MG63 (cell line): ENCODE measurements at places on chromosomes 1 and 21. TPM values are rescaled to one million over a fixed set of nuclear protein-coding genes. Genes with fewer than 3 reads are reported as not detected.

Gene AZIN2
- total RNA-seq = 2.3 and 3.6 TPM in 2 replicates

Gene FAM20B
- 29.6 and 33.2 TPM in 2 replicates for total RNA-seq

Gene PTPRF
- total RNA-seq = 28.5 and 33.0 TPM in 2 replicates

Gene RIMS3
- total RNA-seq = 0.82 TPM in 1 of 2 replicates, not detected in the other

Gene SYNC
- 50.0 and 51.2 TPM in 2 replicates for total RNA-seq

Gene FCGR1A
- not detected in 2 replicates for total RNA-seq

Gene MPL
- total RNA-seq = not detected in 2 replicates

GRCh38 chr21:36155603-36156338, 853 bp upstream of the DOP1B start:
- DNase-seq = no peak

- peak; percentile 31 for DNase-seq
Observed at GRCh38 chr1:180616439-180616838, 15.4 kb upstream of the XPR1 start.

DNA sequence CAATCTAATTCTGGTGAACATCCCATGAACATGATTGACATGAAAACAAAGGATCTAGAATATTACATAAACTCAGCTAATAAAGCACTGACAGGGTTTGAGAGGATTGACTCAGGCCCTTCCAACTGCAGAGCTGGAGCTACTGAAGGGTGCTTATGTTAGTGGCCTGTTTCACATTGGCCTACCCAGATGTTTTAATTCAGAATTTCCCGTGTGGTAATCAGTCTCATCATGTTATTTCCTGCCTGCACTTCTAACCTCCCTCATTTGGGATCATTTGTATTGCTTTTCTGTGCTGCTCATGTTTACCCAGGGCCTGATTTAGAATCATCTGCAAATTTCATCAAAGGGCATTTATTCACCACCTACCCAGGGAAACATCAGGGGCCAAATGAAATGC, 270.3 kb downstream of the PLPP3 start:
- DNase-seq = no peak

- DNase-seq = no peak
Observed at GRCh38 chr1:64171246-64171645, 32.2 kb upstream of the UBE2U start.

DNA sequence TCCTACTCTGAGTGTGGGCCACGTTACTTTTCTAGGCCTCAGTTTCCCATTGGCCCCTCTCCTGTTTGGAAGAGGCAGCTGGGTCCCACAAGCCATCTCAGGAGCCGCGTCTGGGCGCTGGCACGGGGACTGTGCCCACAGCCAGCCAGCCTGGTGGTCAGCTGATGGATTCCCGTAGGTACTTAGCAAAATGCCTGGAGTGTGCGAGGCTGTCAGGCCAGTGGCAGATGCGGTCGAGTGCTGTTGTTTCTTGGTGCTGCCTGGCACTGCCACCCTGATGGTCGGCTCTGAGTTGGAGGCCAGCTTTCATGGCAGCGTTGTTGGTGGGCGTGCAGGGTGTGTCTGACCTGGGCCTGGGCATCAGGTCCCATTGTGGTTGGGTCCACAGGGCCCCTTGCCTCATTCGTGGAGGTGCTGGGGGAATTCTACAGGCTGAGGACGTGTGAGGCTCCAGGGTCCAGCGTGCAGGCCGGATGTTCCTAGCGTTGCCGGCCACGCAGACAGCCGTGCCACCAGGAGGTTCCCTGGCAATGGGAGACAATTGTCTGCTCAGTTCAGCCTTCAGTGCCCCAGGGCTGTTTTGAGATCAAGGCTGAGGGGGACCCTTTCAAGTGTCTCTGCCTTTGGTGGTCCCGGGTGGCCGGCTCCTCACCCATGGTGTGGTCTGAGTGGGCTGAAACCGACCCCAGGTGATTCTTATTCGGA, 20.9 kb downstream of the SKI start:
- no peak for DNase-seq

GRCh38 chr1:191886977-191887376, 271.3 kb upstream of the RGS18 start:
- no peak for DNase-seq

- peak; percentile 23 for DNase-seq
Observed at GRCh38 chr1:242243472-242243871, 244.6 kb upstream of the MAP1LC3C start.

- DNase-seq = no peak
Observed at GRCh38 chr1:65964123-65964522, 171.4 kb downstream of the PDE4B start.

GRCh38 chr1:56417646-56418045, 161.7 kb downstream of the PLPP3 start:
- no peak for DNase-seq

GRCh38 chr1:33341190-33341589, 20.3 kb upstream of the A3GALT2 start:
- no peak for DNase-seq

DNA sequence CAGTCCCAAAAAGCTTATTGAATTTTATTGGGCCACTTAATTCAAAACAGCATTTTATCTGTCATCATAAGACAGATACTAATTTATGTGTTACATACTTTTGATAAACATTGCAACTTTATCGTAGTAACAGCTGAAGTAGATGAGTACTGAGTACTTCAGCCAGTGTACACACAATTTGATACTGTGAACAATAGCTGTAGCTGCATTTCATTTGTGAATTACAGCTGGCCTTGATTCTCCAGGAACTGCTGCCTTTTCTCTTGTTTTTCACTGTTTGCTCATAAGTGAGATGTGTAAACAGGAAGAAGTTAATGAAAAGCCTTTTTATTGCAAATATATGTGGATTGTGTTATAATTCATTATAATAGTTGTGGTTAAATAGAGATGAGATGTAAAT, 10.2 kb downstream of the UAP1 start:
- no peak for DNase-seq

DNA sequence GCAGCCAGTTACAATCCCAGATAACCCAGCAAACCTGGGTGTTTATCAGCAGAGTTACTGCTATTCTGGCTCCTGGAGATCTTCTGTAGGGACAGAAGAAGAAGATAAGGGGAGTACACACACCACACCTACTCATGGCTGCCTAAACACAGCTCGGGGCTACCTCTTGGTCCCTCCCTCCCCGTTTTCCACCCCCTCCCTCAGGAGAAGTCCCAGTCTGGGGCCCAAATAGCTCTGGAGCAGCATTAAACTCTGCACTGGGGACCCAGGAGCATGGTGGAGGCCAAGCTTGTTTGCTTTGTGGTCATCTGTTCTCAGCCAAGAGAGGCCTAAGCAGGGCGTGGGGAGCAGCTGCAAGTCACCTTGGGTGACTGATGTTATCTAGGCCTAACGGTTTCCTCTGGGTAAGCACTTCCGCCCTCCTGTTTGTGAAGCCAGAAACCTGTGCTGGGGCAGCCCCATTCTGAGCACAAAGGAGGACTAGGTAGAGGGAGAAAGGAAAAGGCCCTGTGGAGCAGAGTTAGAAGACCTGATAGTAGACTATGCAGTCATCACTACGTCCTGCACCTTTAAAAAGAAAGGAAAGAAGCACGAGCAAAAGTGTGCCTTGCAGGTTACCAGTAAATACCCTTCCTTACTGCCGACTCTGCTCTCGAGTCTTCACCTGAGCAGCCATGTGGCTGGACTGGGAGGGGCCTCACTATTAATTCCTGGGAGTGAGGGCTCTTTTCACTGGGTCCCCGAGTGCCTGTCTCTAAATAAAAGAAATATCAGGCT, 2.0 kb upstream of the RCSD1 start:
- DNase-seq = no peak

DNA sequence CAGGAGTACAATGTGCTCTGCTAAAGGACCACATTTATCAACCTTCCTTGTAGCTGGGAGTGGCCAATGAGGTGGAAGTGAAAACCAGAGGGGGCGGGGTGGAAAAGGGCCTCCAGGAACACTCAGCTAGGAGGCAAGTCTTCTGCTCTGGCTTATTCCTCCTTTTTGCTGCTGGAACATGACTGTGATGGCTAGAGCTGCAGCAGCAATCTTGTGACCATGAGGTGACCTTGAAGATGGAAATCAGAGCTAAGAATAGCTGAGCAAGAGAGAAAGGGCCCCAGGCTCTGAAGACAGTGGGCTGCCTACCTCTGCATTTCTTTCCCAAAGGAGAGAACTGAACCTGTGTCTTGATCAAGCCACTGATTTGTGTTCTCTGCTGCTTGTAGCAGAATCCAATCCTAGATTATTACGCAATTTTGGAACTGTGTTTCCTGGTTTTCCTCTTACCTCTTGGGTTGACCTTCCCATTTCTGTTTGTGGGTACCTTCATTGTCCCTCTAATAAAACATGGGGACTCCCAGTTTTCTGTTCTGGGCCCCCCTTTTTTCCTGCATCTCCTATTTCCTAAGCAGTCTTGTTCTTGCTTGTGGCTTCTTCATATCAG, 36.4 kb upstream of the WNT4 start:
- no peak for DNase-seq

GRCh38 chr21:43367296-43367695, 59.6 kb downstream of the SIK1 start:
- no peak for DNase-seq

GRCh38 chr1:74012583-74012982, 185.4 kb downstream of the LRRIQ3 start:
- DNase-seq = no peak

DNA sequence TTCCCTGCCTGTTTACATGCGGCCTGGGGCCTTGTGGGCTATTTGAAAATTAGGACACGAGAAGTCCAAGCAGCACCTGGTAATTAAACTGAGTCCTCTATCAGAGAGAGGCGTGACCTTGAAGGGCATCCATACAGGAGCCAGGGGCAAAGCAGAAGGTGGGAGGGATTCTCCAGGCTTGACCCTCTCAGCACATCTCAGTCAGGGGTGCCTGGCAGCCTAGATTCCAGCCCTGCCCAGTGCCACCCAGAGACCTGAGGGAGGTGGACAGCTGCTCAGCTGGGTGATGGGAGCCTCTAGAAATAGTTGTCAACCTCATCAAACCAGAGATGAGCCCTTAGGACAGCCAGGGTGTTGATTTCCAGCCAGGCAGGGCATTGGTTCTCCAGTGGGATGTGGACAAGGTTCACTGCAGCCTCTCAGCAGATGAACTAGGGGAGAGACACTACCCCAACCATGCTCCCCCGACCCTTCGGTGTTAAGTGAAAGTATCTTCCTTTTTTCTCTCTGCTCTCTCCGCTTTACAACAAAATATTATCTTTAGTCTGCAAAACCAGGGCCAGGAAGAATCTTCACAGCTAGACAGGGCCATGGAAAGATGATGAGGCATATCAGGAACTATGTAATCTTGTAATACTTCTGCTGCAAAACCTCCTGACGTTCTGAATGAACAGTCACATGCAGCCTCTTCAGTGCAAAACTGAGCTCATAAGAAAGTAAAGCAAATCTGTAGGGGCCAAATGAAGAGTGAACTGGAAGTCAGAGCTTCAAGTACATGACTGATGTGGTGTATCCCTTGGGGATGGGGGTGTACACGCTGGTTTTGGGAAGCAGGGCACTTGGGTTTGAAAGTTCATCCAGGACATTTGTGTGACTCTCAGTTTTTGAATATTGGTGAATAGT, 35.9 kb upstream of the ATP5PO start:
- no peak for DNase-seq

DNA sequence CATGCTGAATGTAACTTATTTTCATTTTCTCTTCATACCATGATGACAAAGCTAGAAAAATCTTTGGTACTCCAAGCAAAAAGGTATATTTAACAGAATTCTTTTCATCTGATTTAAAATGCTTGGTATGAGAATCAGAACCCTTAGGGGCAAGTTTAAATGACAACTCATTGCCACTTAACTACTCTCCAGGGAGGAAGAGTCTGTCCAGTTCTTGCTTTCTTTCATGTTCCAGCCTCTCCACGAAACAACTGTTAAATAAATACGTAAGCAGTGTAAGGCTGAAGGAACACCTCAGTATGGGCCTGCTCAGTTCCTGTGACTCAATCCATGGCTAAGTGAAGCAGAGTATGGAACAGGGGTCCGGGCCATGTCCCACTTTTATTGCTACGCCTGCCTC, 1.6 kb downstream of the LCE2A start:
- no peak for DNase-seq

DNA sequence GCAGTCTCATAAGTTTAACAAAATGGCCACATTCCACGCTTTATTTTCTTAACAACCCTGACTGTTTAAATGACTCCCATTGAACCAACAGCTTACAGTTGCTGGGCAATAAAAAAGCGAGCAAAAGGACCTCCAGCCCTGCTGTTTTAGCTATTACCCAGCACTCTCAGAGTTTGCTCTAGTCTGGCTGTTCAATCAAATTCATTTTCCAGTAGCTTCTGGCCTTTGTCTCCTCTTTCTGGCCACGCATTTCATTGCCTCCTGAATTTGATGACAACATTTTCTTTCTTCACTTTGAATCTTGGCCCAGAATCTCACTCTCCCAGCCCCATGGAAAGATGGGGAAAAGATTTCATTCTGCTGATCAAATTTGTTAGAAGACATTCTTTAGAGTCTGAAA, 44.1 kb upstream of the DOCK7 start:
- DNase-seq = no peak

DNA sequence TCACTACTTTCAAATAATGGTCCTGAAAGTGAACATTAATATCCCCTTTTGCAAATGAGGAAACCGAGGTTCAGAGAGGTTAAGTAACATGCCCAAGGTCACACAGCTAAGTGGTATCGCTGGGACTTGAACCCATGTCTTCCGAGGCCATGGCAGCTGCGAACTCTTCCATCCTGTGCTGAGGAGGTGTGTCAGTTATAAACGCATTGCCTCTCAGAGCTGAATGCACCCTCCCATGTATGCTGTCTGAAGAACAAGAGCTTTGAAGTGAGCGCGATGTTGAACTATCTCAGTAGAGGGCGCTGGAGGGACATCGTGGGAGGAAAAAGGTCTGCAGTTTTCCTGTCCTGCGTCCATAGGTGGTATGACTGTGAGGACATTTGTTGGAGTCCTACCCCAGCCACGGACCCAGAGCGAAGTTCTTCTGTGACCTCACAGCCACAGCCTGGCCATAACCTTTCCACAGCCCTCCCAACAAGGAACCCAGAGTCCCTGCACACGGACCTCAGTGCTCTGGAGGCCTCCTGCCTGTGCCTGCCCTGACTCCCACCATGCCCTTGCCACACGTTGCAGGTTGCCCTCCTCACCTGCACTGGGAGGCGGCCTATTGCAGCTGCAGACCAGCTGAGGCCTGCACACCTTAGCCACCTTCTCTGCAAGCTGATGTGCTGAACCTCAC, 7.5 kb downstream of the MYOC start:
- peak; percentile 82 for DNase-seq

DNA sequence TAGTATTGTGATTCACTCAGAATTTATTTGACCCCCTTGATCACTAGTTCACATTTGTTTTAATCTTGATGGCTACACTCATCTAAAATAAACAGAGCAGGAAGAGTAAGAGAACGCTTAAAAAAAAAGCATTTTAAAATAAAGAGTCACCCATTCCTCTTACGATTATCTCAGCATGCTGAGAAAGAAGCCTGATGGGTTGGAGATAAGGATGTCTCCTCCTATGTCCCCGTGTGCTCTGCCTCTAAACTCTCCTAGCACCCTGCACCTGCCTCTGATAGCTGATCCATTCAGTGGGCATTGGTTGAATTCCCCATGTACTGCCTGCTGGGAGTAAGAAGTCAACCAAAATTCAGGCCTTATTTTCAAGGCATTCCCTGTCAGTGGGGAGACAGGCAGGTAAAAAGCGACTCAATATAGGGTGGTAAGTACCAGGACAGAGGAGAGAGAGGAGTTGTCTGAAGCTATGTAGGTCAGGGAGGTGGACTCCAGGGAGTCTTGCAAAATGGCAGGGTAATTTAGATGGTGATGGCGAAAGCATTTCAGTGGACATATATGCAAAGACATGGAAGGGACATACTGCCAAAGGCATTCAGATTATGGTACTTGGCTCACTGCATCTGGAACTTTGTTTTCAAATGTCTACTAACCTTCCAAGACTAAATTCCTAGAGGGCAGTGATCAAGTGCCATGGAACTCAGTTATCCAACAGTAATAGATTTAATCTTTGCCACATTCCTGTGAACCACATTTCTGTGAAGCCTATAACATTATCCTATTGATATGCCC, 18.4 kb downstream of the ELAVL4 start:
- no peak for DNase-seq
